ENCODE measurements at places on chromosomes 5 and 9.

- DNase-seq, result no peak
Observed at GRCh38 chr9:84875193-84875592, 205.7 kb downstream of the NTRK2 start.

DNA sequence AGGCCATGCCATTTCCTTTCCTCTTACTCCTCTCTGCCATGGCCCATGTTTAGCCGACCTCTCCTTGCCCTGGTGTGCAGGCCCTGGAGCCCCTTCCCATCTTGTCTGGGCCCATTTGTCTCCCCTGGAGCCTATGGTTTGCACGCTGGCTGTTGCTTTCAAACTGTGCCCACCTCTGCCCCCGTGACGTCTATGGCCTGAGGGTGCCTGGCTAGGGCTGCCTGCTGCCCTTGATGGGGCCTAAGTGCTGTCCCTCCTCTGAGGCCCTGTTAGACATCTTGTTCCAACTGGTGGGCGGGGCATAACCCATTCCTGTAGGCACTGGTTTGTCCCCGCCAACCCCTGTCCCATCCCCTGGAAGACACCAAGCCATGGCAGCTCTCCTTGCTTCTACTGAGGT, 22.7 kb upstream of the ENHO start:
- no peak for DNase-seq

DNA sequence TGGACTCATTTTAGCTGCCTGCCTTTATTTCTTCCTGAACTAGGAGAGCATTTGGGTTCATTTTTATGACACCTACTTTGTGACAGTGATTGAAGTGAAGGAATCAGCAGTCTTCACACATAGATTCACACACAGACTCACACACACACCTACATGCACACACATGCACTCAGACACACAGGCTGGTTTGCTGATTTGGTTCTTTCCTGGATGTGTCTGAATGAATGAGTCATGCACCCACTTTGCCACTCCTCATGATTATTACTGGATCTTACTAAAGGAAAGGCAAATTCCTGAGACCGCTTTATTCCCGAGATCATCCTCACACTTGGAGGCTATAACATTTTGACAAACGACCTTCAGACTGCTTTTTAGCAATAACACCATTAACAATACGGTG, 529.5 kb downstream of the AGTPBP1 start:
- no peak for DNase-seq

- DNase-seq, result no peak
Observed at GRCh38 chr9:2493109-2493508, 128.5 kb upstream of the VLDLR start.

DNA sequence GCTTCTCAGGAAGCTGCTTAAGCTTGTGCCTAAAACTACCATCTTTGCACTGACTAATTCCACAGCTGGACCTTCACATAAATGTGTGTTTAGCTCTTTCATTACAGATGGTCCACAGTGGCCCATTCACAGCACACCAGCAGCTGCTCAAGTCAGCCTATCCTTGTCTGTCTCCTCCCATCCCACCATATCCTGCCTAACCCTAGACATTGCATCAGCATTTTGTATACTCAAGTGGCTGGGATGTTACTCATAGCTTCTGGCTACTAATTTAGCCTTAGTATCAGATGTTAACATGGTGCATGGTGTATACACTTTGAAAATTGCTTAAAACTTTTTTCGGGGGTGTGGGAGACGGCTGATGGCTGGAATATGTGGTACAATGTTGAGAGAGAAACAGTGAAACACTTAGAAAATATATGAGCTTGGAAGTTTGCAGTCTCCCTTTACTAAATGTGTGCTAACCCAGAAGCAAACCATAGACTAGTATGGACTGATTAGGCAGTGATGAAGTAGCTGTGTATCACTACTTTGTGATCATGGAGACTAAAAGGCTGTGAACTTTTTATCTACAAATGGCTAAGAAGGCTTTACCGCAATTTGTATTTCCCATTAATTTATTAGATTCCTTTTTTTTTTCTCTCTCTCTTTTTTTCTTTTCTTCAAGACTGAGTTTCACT, 83.1 kb downstream of the JMY start:
- DNase-seq, result no peak

GRCh38 chr5:126543660-126544059, 51.4 kb downstream of the ALDH7A1 start:
- DNase-seq, result no peak

- DNase-seq, result no peak
Observed at GRCh38 chr9:98064623-98065392, 8.3 kb downstream of the NANS start.

DNA sequence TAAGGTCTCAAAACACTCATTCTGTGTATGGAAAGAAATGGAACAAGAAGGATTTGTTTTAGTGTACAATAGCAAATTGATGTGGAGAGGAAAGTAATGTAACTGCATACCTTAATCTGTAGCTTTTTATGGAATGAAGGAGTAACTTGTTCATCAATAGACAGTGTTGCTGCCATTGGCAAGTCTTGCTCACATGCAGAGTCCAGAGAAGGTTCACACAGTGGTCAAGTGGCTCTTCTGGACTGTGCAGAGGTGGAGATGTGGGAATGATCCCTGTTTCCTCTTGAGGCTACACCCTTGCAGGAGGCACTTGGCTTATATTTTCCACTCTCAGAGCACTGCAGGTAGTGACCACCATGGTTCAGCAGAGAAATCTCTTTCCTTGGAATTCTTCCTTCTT, 132.9 kb upstream of the ANKH start:
- no peak for DNase-seq

DNA sequence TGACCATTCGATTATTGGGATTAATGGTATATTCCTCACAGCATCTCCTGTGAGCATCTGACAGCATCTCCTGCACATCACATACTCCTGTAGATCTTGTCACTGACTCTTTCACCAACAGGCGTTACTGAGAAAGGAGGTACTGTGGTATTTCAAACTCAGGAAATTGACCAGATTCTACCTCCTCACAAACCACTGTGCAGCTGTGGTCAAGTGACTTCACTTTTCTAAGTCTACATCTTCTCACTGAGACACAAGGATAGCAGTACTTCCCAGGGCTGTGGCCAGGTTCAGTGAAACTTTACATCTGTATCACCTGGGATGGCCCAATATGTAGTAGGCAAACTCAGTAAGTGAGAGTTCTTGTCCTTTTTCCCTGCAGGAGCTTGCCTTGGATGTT, 332.3 kb upstream of the ADAMTSL1 start:
- no peak for DNase-seq

DNA sequence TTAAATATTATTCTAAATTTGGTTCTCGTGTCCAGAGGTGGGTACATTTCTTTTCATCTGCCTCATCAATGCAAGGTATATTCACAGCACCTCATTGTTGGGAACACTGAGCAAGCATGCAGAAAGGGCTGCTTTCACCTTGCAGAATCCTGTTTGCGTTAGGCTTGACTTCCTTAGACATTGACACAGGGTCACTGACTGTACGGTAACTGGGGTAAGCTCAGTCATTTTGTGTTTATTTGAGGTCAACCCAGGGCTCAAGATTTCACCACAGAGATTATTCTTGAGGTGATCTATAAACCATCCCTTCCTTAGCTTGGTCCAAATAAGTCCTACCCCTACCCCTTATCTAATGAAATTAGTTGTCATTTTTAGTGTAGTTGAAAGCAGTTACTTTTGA, 1.7 kb upstream of the PTPDC1 start:
- DNase-seq, result no peak

- DNase-seq, result no peak
Observed at GRCh38 chr9:121286973-121287741, 19.2 kb downstream of the GSN start.

DNA sequence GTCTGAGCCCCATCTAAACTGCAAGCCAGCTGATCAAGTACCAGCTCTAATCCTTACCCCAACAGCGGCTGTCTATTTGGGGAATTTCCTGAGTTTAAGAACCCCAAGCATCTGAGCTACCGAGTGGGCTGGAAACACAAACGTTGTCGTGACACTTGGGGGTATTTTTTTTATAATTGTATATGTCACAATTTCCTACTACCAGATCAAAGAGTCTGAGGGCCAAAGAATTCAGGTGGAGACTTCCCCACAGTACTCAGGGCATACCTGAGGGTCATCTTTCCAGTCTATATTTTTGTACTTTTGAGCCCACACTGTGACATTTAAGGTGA, 42.8 kb downstream of the PTTG1 start:
- no peak for DNase-seq

GRCh38 chr5:178341851-178342140, 109.2 kb upstream of the PHYKPL start:
- DNase-seq, result no peak

- no peak for DNase-seq
Observed at GRCh38 chr9:134891053-134891452, 10.4 kb downstream of the FCN2 start.

DNA sequence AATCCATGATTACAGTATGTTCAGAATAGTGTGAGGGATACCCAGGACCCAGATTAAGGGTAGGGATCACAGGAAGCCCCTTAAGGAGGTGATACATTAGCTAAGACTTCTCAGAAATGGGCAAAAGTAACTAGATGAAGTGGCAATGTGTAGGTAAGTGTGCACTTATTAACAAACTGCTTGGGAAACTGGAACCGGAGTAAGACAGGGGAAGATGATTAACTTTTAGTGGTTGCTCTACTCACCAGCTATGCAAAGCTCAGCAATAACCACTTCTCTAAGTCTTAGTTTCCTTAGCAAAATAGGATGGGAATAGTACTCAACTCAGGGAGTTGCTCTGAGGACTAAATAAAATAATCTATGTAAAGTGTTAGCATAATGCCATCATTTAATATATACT, 182.2 kb downstream of the MCTP1 start:
- DNase-seq, result no peak

- no peak for DNase-seq
Observed at GRCh38 chr5:83434946-83435345, 36.6 kb upstream of the VCAN start.

DNA sequence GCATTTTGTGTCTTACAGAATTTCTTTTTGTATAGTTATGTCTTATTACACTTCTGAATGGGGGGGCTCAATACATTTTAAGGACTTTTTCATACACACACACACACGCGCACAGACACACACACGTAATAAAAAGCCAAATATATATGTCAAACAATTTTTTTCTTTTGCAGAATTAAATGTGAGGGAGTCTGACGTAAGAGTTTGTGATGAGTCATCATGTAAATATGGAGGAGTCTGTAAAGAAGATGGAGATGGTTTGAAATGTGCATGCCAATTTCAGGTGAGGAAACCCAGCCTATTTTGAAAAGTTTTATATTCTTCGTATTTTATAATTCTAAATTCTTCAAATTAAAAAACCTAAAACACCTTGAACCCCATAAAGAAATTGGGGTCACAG, 25.6 kb downstream of the TMEFF1 start:
- no peak for DNase-seq

DNA sequence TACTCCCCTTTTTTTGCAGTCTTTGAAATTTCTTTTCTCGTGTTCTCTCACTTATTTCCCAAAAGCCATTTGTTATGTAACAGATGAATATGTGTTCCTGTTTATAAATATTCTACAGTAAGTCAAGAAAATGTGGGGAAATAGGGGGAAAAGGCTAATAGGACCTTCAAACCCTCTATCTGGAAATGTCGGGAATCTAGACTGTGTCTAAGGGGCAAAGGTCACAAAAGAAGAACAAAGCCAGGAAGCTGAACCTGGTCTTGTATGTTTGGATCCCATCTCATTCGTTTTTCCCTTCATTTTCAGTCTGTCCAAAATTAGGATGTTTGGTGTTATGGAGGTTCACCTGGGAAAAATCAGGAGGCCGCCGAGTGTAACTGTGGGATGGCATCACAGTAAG, 490.3 kb downstream of the NR2F1-AS1 start:
- DNase-seq, result no peak

GRCh38 chr5:640461-641330, 28.6 kb downstream of the CEP72 start:
- no peak for DNase-seq

GRCh38 chr5:120304663-120305062, 159.4 kb upstream of the PRR16 start:
- DNase-seq, result no peak

GRCh38 chr9:80066931-80067330, 495.2 kb downstream of the TLE4 start:
- no peak for DNase-seq

- no peak for DNase-seq
Observed at GRCh38 chr9:4686112-4686511, 6.7 kb downstream of the CDC37L1 start.

- DNase-seq, result peak; percentile 5
Observed at GRCh38 chr5:96434201-96434645, 1.2 kb upstream of the PCSK1 start.

DNA sequence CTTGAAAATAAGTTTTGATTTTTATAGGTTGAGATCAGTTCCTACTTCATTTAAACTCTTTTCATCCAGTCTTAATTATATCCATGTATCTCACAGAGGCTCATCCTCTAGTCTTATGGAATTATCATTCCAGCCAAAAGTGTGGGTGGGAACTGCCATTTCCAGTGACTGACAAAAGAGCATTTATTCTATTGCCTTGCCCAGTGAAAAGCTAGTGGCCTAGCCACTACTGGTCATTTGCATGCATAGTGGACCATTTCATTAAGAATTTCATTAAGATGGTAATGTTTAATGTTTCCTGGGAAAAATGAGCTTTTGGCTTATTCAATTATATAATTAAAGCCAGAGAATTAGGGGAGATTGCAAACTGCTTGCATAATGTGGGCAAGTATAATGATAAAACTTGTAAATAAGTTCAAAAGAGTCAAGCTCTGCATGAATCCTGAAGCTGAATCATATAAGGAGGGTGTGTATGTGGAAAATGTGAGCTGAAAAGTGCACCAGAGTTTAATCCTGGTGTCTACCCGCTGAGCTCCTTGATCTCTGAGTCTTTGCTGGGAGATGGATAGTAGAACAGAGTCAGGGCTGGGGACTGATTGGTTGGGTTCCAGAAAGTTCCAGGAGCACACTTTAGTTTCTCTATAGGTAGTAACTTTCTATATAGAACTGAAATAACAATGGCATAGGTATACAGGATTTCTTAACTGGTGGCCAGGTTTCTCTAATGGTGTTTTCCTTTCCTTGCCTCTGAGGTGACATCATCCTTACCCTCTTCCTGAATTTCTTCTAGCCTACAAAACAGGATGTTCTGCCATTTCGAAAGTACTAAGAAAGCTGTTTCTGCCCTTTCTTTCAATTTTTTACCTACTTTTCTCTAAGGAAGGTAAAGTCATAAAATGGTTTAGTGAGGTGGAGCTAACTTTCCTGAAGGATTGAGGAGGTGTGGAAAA, 78.5 kb downstream of the KIF4B start:
- no peak for DNase-seq

DNA sequence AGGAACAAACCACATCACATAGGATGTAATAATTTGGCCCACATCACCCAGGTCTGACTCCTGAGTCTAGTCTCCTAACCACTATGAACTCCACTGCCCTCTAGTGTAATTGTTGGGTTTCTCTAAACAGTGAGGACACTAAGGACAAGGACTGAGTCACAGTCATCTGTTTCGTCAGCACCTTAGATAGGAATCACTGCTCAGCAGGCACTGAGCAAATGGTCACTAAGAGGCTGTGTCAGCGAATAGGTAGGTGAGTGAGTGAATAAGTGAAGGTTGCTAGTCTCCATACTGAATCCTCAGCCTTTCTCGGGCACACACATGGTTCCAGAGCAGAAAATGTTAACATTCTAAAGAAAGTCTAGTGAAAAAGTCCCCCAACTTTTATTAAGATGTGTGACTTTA, 278.6 kb downstream of the SPOCK1 start:
- peak; percentile 75 for DNase-seq
